ENCODE measurements at places on chromosomes 6 and 20.

GRCh38 chr6:13141387-13141786, 186.9 kb downstream of the TBC1D7 start:
- DNase-seq = no peak

DNA sequence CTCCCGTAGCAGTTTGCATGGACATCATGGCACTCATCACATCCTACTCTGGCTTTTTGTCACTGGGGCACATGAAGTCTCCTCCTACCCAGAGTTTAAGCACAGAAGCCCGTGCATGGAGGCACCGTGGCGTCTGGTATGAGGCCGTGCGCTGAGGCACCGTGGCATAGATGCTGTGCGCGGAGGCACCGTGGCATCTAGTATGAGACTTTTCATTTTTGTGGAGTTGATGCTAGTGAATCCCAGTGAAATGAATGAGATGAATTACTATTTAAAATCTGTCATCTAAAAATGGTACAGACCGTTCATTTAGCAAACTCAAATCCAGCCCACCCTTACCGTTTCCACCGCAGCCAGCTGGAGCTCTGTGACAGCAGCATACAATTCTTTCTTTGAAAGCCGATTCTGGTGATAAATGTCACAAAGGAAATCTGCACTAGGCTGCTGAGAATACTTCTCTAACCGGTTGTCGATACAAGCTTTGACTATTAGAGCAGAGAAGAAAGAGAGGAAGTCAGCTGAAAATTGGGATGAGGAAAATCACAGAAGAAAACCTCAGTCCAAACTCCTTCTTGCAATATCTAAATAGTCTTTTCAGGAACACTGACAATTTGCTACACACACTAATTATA, 11.3 kb downstream of the CYP24A1 start:
- DNase-seq = no peak

DNA sequence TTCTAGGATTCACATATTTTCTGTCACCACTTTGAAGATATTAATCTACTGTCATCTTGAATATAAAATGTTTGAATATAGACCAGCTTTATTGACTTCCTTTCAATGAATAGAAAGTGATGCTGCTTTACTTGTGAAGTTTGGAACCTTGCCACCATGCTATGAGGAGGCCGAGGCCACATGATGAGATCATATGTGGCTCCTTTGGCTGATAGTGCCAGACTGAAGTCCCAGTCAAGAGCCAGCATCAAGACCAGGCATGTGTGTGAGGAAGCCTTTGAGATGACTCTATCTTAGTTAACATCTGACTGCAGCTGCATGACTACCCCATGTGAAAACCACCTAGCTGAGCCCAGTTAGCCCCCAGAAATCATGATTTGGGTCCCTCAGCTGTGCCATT, 169.5 kb downstream of the OTOR start:
- no peak for DNase-seq

DNA sequence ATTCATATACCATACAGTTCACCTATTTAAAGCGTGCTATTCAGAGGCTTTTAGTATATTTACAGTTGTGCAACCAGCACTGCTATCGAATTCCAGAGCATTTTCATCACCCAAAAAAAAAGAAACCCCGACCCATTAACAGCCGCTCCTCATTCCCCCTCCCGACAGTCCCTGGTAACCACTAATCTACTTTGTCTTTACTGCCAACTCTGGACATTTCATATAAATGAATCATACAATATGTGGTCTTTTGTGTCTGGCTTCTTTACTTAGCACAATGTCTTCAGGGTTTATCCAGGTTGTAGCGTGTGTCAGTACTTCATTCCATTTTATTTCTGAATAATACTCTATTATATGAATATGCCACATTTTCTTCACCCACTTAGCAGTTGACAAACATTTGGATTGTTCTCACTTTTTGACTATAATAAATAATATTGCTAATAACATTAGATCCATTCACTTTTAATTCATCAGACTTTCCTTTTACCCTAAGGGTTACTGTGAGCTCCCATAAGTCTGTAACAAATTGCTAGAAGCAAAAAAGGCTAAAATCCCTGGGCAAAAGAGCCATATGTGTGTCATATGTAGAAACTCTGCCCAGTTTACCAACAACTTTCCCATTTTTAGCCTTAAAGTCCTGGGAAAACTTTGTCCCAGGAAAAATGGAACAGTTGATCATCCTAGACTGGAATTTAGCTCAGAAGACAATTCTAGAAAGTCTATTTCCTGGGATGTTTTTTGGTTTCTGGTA, 23.2 kb upstream of the ROS1 start:
- peak; percentile 96 for DNase-seq

DNA sequence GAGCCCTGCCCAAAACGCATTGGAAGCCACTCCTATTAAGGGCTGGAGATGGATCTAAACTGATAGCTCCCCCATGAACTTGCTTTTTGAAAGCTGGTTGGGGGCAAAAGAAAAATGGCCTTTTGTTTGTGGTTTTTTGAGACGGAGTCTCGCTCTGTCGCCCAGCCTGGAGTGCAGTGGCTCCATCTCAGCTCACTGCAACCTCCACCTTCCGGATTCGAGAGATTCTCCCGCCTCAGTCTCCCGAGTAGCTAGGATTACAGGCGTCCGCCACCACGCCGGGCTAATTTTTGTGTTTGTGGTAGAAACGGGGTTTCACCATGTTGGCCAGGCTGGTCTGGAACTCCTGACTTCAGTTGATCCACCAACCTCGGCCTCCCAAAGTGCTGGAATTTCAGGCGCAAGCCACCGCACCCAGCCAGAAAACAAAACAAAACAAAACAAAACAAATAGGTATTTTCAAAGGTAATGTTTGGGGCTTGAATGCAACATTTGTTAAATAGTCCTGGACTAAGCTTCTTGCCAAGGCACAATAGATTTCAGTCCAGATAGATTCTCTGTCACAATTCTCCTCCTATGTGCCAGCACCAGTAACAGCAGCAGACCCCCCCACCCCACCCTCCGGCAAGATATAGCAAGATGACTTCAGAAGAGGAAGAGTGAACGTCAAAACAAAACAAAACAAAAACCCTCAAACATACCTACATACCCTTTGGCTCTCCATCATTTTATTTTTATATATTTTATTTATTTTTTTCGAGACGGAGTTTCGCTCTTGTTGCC, 26.5 kb upstream of the ABT1 start:
- DNase-seq = no peak

DNA sequence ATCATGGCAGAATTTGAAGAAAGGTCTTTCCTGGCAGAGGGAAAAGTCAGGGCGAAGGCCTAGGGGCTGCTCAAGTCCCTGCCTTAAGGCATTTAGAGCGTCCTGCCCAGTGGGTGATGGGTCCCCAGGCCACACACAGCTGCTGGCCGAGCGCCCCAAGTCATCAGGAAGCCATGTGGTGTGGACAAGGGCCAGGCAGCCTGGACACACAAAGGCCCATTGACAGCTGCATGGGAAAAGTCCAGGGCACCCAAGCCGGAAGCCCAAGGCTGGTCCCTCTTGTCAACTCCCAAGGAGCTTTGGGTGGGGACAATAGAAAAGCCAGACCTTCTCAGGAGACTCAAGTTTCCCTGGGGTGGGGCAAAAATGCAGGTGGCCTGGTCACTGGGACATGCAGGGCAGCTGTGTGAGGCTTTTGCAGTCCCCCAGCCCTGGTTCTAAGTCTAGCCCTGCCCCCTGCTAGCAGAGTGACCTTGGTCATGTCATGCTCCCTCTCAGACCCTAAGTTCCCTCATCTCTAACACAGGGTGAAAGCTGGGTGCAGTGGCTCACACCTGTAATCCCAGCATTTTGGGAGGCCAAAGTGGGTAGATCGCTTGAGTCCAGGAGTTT, 44.3 kb upstream of the PTGIS start:
- no peak for DNase-seq

DNA sequence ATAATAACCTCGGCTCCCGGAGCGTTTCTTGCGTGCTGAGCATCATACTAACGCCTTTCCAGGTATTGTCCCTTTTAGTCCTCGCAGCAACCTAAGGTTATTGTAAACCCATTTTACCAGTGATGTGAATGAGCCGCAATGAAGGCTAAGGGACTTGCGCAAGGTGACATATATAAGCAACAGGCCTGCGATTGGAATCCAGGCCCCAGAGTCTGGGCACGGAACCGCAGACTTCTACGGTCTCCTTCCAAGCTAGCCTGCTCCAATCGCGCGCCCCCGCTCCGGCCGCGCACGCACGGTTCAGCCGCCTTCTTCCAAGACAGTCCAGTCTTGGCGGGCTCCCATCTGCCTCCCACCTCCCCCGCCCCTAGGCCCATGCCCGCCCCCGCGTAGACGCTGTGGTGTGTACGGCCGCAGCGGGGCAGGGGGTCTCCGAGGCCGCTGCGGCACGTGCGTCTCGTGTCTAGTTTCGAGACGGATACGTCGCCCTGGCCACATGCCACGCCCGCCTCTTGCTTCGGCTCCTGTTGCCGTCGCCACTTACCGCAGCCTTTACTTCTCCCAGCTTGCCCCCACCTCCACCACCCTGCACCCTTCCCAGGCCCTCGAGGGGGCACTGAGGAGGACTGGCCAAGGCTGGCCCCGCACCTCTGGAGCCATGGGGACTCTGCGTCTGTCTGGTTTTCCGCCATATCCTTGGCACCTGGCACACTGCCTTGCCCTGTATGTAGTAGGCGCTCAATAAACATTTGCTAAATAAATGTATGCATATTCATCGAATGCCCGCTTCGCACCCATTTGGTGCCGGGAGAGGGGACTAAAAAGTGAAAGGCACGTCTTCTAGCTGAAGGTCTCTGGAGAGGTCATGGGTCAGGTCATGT, 855 bp upstream of the GFOD1 start:
- DNase-seq = no peak

DNA sequence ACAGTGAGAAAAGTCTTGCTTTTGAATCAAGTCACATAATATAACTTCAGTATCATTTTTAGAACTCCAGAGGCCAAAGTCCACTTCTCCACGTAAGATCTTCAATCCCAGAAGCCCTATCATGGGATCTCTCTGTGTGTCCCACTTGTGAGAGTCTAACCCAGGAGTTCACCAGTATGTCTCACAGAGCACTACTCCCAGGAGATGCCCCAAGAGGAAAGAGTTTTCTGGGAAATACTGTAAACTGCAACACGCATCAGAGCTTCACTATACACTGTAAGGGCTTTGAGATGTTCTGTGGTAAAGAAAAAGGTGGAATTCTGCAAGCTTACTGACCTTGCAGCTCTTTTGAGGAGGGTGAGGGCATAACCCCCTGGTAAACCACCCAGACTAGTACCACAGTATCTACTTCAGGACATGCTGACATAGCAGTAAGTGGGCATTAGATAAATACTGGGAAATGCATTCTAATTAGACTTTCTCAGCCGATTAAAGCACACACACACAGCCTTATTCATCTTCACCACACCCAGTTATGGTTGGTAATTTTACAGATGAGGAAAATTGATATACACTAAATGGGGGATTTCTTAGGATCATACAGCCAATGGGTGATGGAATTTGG, 12.3 kb downstream of the DCBLD1 start:
- no peak for DNase-seq

DNA sequence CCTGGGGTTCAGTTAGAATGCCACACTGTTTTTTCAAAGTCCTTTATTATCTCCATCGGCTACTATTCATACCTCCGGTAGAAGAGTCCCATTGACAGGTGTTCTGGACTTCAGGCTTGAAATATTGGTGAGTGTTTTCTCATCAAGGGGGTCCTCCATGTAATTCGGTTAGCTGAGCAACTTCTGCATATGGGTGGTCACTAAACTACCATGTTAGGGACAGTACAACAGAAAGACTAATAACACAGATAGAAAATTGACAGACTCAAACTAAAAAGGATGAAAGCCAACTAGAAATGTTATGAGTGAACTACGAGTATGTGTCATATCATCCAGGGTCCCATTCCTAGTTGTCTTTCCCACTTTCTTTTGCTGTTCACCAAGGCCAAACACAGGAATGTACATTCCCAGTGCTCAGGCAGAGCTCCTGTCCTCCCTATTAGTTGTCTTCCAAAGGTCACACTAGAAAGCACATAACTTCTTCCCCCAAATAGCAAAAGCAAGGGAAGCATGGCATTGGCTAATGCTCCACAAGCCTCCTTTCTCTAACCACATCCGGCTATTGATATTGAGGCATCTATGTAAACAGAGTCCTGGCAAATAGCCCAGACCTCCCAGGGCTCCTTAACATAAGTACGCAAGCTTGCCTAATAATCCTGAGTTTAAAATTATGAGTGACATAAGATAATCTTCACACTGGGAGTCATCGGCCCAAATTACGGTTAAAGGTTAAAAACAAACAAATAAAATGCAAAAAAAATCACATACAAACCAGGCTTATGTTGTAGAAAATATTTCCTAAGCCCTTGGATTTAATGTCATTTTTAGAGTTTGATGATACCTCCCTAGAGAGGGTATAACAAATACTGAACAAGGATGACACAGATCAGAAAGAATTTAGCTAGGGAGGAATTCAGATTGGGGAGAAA, 13.2 kb downstream of the CCN2 start:
- no peak for DNase-seq

DNA sequence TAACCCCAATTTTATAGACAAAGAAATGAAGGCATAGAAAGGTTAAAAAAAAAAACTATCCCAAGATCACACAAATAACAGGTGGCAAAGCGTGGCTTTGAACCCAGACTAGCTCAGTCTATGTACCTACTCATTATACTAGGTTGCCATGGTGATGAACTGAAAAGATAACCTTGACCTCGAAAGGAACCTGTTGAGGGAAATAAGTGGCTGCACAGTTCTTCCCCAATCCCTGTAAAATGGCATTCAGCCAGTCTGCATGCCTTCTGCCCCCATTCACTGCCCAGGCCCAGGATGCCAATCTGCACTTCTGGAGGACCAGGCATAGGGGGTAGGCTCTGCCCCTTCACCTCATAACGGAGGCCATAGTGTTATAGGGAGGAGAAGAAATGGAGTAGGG, 295.2 kb downstream of the PTPRT start:
- peak; percentile 14 for DNase-seq

DNA sequence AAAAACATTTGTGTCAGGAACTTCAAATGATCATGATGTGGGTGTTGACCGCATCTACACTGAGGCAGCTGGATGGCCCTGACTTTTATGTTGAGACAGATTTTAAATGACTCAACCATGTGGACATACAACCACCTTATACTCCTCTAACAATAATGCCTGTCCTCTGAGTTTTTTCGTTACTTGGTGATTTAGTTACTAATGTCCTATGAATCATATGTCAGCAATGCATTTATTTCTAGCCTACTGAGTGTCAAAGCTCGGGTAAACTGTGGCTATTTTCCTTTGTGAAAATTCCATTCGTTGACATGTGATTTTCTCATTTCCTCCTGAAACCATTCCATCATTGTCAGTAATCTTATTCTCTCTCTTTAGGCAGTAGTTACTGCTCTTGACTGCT, 38.9 kb upstream of the NKX2-4 start:
- DNase-seq = no peak

Measured in cardiac muscle cell (in vitro differentiated cells and primary cell).